CD4-positive, alpha-beta T cell treated with Interleukin-4 for 1 hour (primary cell): ENCODE measurements at places on chromosomes 2 and 18.
A peak's percentile ranks its signal among the peaks of the same experiment; 100 is the strongest.

DNA sequence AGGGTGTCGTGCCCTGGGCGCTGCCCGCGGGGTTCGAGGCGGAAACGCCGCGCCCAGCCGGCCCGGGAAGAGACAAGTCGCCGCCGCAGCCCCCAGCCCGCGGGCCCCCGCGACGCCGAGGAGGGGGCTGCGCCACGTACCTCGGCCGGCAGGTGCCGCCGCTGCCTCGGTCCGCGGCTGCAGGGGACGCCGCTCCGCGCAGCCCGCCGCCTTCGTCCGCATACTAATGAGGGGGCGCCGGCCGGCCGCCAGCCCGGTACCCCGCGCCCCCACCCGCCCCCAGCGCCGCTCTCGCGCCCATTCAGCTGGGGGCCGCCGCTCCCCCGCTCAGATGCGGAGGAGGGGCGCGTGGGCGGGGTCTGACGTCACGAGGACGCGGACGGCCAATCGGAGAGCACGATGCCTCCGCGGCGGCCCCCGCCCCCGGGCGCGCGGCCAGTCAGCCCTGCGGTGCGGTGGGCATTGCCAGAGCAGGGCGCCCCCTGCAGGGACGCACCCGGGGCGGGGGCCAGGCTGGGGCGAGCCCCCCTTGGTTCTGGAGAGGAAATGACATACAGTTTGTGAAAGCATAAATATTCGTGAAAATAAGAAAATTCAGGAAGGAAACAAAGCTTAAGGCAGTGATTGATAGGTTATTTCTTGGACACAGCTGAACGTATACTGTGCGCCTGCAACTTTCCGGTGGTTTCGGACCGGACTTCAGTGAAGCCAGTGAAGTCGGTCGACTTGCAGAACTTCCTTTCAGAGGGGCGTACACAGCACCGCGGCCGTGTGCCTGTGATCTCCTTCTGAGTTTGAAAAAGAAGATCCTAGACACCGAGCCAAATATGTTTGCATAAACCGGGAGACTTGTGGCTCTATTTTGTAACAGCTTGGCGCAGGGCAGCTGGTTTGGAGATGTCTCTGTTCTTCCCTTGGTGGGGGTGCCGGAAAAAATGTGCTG lies at the start of gene ST3GAL5:
Gene ST3GAL5, minus strand, starts transcription at position 307 of the 943 bp plus-strand sequence. Its CDS starts 85 bp downstream, at position 222.
- DNase-seq = peak; percentile 92

DNA sequence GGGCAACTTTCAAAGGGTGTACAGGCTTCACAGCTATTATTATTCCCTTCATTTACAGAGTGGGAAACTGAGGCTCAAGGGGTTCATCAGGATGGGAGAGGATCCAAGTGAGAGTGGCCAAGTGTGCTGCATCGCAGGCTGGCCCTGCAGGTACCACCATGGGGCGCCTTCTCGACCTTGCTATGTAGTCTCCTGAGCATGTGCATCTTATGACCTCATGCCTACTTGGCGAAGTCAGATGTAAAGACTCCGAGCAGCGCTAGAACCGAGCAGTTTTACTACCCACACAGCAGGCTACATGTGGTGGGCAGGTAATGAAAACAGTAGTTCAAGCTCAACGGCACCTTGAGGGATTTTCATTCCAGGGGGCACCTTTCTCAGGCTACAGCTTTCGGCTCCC lies 42.0 kb downstream of the TFCP2L1 start:
- DNase-seq = no peak

DNA sequence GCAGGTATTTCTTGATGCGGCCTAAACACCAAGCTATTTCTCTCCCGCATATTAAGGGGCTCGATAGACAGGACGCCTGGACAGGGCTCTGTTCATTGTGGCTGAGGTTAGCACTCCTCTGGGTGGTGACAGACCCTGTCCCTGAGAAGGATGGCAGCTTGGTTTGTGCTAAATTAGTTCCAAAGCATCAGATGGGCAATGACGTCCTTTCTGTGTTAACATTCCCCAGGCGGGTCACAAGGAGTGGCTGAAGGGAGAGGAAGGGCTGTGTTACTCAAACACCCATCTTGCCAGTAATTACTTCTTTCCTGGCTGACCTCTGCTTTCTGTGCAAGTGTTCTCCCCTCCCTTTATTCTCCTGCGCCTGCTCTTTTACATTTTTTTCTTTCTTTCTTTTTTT lies 75.0 kb downstream of the TMEM247 start:
- DNase-seq = no peak

DNA sequence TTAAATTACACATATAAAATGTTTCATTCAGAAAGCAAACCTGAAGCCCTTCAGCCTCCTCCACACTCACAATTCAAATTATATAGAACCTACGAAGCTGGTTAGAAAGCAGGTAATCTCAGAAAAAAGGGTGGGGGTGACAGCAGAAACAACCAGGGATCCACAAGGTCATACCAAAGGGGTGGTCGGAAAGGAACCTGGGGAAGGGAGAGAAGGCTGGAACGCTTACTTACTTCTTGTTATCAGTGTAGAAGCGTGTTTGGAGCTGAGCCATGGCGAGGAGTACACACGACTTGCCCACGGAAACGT lies 316 bp downstream of the WDR12 start:
- no peak for DNase-seq

- no peak for DNase-seq
Measured at GRCh38 chr2:109720380-109721106, 73.6 kb upstream of the RGPD5 start.

- no peak for DNase-seq
Measured at GRCh38 chr18:42514512-42514911, 559.5 kb downstream of the PIK3C3 start.

DNA sequence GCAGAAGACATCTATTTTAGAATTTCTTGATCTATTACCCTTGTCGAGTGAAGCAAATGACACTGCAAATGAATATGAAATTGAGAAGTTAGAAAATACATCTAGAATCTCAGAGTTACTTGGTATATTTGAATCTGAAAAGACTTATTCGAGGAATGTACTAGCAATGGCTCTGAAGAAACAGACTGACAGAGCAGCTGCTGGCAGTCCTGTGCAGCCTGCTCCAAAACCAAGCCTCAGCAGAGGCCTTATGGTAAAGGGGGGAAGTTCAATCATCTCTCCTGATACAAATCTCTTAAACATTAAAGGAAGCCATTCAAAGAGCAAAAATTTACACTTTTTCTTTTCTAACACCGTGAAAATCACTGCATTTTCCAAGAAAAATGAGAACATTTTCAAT lies 370.4 kb downstream of the XIRP2 start:
- no peak for DNase-seq

DNA sequence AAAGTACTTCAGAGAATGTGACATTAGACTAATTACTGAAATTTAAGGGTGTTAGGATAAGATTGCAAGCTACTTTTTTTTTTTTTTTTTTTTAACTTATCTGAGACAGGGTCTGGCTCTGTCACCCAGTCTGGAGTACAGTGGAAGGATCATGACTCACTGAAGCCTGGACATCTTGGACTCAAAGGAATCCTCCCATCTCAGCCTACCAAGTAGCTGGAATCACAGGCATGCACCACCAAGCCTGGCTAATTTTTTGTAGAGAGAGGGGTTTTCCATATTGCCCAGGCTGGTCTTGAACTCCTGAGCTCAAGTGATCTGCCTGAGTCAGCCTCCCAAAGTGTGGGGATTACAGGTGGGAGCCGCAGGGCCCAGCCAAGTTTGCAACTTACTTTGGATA lies 1246.0 kb upstream of the ZEB2 start:
- DNase-seq = no peak

GRCh38 chr2:24618680-24619079 lies 127.6 kb downstream of the NCOA1 start:
- no peak for DNase-seq

DNA sequence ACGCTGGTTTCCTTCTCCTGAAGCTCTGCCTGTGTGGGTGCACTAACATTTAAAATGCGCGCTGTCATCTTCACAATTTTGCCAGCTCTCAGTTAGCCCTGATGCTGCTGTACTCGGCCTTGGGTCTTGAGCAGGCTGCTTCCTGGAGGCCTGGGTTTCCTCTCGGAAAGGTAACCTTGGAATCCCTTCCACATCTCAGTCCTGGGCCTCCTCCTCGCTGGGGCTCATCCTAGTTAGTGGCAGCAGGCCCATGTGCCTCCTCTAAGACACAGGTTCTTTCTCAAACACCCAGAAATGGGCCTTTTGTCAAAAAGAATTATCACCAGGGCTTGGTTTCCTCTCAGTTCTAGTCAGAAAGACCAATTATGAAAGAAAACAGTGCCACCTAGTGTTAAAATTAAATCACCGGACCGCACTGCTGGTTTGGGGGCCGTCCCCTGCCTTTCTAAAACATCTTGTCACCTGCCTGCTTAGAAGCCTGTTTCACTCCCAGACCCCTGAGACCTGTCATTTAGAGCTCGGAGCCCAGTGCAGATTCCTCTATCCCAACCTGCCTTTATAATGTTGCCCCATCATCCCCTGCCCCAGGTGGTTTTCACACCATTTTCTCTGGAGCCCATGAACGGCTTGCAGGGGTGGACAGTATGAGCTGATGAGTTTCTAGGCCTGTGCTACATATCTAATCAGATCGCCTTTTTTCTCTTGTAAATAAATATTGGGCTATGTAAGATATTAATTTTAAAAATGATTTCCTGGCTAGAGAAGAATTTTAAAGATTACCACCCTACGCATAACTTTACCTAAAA lies 42.4 kb downstream of the HK2 start:
- peak; percentile 47 for DNase-seq

DNA sequence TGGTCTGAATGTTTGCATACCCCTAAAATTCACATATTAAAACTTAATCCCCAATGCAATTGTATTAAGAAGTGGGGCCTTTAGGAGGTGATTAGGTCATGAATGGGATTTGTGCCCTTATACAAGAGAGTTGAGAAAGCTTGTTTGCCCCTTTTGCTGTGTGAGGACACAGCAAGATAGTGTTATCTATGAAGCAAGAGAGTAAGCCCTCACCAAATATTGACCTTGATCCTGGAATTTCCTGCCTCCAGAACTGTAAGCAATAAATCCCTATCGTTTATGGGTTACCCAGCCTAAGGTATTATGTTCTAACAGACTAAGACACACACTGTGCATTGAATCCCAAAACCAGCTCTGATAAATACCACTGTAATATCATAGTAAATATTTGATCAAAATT lies 32.2 kb downstream of the NR4A2 start:
- no peak for DNase-seq

- DNase-seq = no peak
Measured at GRCh38 chr2:231685349-231686191, 22.8 kb upstream of the PTMA start.

GRCh38 chr2:189056200-189057106 lies 82.3 kb downstream of the COL3A1 start:
- DNase-seq = no peak

DNA sequence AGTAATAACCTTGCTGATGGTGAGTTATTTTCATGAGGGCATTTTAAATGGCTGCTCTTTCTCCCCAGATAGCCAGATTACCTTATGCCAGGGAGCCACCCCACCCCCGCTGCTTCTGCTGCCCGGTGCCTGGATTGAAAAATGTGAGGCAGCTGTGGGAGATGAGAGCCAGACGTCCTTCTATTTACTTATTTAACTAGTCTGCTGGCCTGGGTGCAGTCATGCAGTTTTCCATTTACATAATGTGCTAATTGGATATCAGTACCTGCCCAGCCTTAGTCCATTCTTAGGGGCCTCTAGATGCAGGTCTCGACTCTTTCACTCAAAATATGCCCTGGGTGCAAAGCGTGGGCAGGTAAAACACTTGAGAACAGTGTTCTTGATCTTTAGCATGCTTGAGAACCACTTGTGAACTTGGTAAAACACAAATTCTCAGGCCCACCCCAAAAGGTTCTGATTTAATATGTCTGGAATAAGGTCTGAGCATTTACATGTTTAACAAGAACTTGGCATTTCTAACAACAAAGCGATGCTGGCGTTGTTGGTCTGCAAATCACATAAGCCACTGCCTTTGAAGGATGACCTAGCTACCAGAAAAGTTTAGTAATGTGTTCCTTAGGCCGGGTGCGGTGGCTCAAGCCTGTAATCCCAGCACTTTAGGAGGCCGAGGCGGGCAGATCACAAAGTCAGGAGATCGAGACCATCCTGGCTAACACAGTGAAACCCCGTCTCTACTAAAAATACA lies 154.3 kb downstream of the NRP2 start:
- no peak for DNase-seq

DNA sequence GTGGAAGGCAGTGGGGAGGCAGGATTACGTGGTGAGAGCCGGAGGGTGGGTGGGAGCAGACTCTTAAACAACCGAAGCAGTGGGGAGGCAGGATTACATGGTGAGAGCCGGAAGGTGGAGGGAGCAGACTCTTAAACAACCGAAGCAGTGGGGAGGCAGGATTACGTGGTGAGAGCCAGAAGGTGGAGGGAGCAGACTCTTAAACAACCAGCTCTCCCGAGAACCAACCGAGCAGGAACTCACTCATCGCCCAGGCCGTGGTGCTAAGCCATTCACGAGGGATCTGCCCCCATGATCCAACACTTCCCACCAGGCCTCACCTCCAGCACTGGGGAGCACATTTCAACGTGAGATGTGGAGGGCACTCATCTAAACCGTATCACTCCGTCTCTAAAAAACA lies 87.7 kb downstream of the RTP5 start:
- DNase-seq = no peak

- no peak for DNase-seq
Measured at GRCh38 chr2:167198009-167198408, 309.7 kb downstream of the XIRP2 start.

- DNase-seq = no peak
Measured at GRCh38 chr2:201754717-201755415, 25.9 kb downstream of the ALS2 start.

GRCh38 chr2:241612156-241613016 lies 24.6 kb downstream of the THAP4 start:
- no peak for DNase-seq

GRCh38 chr2:222652491-222653255 lies 3.2 kb downstream of the FARSB start:
- DNase-seq = no peak

DNA sequence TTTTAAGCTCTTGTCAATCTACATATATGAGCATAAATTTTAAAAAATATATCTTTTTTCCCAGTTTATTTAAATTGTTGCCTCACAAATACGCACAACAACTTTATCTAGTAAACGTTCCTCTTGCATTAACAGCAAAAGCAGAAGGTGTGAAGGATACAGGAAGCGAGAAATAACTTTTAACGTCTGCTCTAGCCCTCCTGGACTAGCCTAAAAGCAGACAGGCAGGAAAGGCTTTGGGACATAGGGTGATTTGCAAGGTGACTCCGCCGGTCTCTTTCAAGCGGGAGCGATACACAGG lies 434 bp upstream of the DUSP19 start:
- DNase-seq = no peak

- no peak for DNase-seq
Measured at GRCh38 chr18:42574871-42575270, 540.6 kb downstream of the RIT2 start.

DNA sequence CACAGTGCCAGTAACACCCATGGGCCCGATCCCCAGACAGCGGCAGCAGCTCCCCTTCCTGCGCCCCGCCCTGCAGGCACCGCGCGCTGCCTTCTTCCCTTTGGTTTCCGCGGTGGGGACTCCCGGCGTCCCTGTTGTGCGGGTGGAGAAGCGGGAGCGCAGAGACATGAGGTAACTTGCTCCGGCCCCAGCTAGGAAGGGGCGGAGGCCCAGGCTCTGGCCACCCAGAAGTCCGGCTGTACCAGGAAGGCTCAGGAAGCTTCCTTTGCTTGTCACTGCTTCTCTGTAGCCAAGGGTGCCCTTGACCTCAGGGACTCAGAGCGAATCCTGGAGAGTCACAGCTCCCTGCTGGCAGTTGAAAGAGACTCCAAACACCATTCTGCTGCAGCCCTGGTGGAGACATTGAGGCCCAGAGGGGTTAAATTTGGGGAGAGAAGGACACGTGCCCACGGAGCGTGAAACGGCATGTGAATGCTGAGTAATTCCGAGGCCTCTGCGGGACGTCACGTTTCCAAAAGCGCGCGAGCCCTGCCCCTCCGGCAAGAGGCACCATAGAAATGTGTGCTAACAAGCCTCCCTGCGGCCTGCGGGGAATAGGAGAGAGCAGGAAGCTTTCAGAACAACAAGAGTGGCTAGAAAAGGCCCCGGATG lies 6.7 kb upstream of the ADCY3 start:
- peak; percentile 21 for DNase-seq
